ENCODE measurements at places on chromosomes 3 and 15. TPM values are rescaled to one million over a fixed set of nuclear protein-coding genes. Genes with fewer than 3 reads are reported as not detected.

ZNF197 gene
- total RNA-seq, result 19.8 TPM

MESP1 gene
- total RNA-seq, result 12.4 TPM

SLC28A2 gene
- total RNA-seq, result 11.1 TPM

TLR9 gene
- total RNA-seq, result not detected

KLF15 gene
- 6.3 TPM for total RNA-seq

NR2E3 gene
- total RNA-seq, result 0.95 TPM

CTDSPL gene
- 105 TPM for total RNA-seq

PLCB2 gene
- total RNA-seq, result 5.5 TPM

TMPRSS7 gene
- not detected for total RNA-seq
